ENCODE measurements at places on chromosomes 2 and 18.

- no peak for DNase-seq
These were observed 343.1 kb upstream of the SLC39A10 start for GRCh38 chr2:195313962-195314361.

DNA sequence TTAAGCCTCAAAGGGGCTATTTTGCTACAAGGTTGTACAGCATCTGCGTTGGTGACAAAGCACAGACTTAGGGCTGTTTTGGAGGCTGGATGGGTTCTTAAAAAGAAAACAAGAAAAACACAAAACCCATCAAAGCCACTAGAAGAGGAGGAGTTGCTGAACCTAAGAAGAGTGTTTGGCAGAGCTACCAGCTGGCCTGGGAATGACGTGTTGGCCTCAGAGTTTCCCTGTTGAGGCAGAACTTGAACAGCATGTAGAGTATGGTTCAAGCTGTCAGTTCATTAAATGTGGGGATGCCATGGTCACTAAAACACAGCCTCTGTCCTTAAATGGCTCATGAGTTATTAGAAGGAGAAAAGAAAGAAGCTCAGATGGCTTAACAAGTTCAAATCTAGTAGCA, 162.5 kb downstream of the TTC32 start:
- no peak for DNase-seq

- DNase-seq = no peak
These were observed 52.6 kb downstream of the TRIP12 start for GRCh38 chr2:229869226-229869625.

- no peak for DNase-seq
These were observed 92.8 kb downstream of the HDAC4 start for GRCh38 chr2:239307921-239308613.

- DNase-seq = no peak
These were observed 185.1 kb upstream of the HAAO start for GRCh38 chr2:42977270-42978174.

- no peak for DNase-seq
These were observed 101.8 kb upstream of the ERBB4 start for GRCh38 chr2:212640428-212640827.

DNA sequence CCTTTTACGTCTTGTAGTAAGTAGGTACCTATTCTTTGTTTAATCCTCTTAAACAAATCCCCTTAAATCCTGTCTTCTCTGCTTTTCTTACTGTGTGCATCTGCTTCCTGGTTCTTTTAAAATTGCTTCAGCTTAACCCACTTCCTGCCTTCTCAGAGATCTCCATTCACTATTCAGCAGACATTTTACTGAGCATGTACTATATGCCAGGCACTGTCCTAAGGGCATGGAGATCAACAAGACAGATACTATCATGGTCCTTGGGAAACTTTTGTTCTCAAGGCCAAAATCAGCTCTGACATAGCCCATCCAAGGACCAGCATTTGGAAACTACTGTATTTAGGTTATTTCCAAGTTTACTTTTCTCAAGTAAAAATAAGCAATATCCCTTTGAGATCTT, 227.5 kb downstream of the TPGS2 start:
- no peak for DNase-seq

- no peak for DNase-seq
These were observed 103.3 kb downstream of the METTL4 start for GRCh38 chr18:2468051-2468450.

DNA sequence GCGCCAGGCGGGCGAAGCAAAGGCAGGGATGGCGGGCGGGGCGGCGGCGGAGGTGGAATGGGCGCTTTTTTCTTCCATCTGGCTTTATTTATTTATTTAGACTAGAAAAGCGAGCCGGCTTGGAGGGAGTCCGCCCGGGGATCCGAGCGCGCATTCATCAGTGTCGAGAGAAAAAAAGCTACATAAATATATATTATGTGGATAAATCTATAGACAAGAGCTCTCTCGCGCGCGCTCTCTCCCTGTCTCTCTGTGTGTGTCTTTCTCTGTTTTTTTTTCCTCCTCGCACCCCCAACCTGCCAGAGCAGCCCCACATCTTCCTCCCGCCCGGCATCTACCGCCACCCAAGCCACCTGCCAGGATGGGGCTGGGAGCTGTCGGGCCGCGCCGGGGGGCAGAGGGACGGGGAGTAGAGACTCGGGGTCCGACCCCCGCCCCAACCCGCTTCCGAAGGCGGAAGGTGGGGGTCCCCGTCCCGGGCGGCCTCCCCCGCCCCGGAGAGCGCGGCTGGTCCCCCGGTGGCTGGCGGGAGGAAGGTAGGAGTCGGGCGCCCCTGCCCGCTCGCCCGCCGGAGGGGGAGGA, 972 bp upstream of the CELF4 start:
- no peak for DNase-seq

DNA sequence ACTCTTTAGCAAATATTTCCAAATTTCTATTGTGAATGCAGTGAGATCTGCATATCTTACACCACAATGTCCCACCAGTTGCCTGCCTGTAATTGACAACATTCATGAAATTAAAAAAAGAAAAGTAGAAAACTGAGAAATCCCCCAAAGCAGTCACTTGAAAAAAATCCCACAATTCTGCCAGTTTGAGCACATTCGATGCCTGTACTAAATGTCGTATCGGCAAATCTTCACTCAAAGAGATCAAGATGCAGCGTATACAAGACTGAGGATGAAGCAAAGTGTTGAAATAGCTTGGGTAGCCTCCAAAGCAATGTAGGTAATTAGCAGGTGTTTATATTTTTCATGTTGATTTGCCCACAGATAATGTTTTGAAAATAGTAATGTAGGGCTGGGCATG, 186.7 kb upstream of the ZEB2 start:
- no peak for DNase-seq

DNA sequence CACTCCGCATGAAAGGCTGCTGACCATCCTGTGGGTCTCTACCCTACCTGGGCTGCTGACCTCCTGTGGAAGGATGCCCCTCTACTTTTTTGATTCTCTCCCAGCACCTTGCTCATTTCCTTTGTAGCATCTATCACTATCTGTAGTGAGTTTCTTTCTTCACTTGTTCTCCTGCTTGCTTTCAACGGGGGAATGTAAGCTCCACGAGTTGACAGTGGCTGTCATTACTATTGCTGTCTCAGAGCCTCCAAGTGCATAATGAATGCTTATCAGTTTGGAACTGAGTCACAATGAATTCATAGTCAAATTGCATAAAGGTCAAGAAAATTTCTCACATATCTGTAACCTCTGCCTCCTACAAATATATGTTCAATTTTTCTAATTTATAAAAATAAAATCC, 477.7 kb downstream of the PLCL1 start:
- no peak for DNase-seq

DNA sequence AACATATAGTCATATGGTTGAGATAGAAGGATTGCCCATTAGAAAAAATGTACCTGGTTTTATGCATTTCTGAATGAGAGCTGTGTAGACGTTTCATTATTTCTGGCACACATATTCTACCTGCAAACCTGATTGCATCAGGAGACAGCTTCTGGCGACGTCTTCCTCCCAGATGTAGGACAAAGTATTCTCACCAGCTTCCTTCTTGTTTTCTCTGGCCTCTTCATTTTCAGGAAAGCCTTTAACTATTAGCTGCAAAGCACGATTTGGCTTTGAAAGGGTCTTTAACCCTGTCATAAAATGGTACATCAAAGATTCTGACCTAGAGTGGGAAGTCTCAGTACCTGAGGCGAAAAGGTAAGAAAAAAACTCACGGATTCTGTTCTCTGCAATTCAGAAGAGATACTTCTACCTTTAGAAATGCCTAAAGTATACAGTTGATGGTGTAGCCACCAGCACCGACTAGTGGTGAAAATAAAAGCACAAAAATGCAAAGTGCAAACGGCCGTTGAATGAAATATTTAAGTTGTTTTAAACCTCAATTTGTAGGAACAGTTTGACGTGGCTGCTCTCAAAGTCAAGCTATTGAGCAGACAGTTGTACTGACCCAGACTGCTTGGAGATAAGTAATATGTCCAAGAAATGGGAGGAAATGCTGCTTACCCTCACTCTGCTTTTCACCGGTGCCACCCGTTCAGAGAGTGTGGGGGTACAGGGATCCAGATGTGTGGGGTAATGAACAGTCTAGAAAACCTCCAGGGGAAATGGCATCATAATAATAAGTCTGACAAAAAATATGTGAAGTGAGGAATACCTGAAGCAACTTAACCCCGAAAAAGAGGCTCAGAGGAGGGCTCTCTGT, 20.2 kb downstream of the IL18RAP start:
- DNase-seq = peak; percentile 30

GRCh38 chr2:163655667-163656066, 80.1 kb downstream of the FIGN start:
- no peak for DNase-seq

- DNase-seq = no peak
These were observed 13.6 kb upstream of the LIPG start for GRCh38 chr18:49548229-49548636.

GRCh38 chr2:57908736-57909161, 137.9 kb upstream of the VRK2 start:
- no peak for DNase-seq

GRCh38 chr2:231617059-231617926, 24.6 kb downstream of the TEX44 start:
- no peak for DNase-seq

DNA sequence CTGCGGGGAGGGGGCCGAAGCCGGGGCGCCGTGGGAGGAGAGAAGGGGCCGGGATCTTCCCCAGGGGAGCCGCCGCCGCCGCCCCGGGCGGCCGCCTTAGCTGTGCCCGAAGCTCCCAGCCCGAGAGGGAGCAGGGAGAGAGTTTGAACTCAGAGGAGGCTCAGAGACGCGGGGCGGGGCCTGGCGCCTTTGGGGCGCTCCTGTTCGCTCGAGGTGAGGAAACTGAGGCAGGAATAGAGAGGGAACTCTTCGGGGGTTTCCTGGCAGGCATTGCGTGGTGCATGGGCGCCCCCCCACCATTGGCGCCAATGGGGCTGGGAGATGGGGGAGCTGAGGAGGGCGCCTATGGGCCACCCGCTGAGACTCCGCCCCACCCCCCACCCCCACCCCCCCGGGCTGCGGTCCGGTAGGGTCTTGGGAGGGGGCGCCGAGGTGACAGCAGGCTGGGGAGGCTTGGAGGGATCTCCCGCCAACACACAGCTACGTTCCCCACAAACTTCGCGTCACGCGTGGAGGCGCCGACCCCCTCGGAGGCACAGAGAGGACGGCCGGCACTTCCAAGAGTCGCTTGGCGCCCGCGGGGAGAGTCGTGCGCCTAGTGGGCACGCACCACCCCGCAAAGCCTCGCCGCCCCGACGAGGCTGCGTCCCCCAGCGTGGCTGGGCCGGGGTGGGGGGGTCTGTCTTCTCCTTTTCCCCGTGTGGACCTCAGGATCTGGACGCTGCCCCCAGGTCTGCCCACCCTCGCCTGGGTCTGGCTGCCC, 680 bp downstream of the CTDSP1 start:
- DNase-seq = peak; percentile 45

DNA sequence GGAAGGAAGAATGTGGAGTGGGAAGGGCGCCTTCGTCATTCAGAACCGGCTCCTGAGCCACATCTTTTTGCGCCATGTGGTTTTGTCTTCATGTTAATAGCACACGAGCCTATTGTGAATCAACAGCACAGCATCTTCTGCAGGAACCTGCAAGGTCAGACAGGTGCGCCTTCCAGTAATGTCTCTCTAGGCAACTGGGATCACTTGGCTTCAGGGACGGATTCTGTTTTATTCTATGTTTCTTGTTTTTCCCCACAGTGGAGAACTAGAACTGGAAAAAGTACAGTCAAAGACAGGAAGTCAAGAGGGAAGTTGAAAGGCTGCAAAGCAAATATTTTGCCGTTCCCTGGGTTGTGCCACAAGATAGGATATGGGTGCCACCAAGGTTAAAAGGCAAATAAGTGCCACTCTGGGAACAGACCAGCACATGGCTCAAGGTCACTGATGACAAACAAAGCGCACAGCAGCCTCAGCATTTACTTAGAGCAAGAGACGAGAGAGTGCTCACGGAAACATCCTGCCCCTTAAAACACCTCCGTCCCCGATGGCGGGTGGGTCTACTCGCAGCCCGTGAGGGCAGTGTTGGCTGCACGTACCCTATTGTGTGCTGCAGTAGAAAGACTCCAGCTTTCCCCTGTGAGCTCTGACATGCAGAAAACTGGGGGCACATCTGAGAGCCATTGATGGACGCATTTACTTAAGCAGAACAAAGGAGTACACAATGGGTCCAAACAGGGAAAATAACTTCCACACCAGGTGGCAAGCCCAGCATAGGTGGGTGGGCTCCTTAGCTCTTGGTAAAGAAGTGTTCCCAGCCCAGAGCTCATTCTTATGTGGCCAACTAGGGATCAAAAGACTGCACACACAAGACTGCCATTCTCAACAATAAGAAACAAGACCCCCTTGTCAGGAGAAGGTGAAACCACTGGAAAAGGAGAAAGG, 107.2 kb upstream of the PARD3B start:
- DNase-seq = no peak

GRCh38 chr2:7430869-7431641, 513.8 kb downstream of the RNF144A start:
- DNase-seq = peak; percentile 69

- no peak for DNase-seq
These were observed 87.5 kb downstream of the TFCP2L1 start for GRCh38 chr2:121197369-121198091.

All from activated naive CD8-positive, alpha-beta T cell treated with anti-CD3 and anti-CD28 coated beads for 36 hours (primary cell).